ENCODE measurements at places on chromosomes 7 and 10. TPM values are rescaled to one million over a fixed set of nuclear protein-coding genes. Genes with fewer than 3 reads are reported as not detected.

DNA sequence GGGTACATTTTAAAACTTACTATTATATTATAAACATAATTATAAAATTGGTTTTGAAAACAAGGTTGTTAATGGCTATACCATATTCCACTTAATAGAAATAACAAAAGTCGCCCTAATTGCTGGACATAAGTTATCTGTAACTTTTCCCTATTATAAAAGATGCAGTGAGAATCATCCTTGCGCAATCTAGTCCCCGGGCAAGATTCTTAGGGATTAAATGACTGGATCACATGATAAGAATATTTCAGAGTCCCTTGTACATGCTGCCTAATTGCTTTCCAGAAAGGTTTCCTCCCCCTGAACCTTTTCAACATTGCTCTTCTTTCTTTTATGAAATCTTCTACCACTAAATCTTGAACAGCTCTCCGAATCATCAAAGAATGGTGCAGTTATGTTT is 479.8 kb upstream of the MKI67 start:
- H3K27me3 ChIP-seq, result no peaks in the 10 kb centered on the region
- DNase-seq, result no peak
- H3K4me1 ChIP-seq, result no peaks in the 10 kb centered on the region
- no peak overlapping the region for H3K4me3 ChIP-seq
- H3K36me3 ChIP-seq, result no peaks in the 10 kb centered on the region
- H3K27ac ChIP-seq, result no peak overlapping the region

The PTPRZ1 gene
- 33.6 TPM for total RNA-seq

The TPST1 gene
- total RNA-seq, result 22.0 TPM

DNA sequence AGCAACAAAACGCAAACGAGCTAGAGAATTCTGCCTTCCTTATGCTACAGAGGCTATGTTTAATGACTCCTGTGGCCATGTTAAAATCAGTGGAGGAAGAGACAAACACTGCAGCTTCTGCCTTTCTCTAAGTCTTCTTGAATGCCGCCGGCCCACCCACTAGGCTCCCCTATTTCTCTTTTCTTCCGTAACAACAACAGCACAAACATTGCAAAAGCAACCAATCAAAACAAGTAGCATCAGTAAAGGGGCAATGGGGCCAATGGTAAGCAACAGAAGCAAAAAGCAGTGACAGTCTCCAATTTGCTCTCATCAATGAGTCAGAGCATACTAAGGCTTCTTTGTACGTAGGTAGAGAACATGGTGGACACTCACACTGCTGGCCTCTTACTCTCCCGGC is 26.8 kb downstream of the DNAJC1 start:
- H3K36me3 ChIP-seq, result no peaks in the 10 kb centered on the region
- no peaks in the 10 kb centered on the region for H3K4me1 ChIP-seq
- H3K27me3 ChIP-seq, result no peaks in the 10 kb centered on the region
- no peak overlapping the region for H3K27ac ChIP-seq

Measured in esophagus squamous epithelium (tissue), 5 donors.